ENCODE measurements at places on chromosomes 7 and 10.

DNA sequence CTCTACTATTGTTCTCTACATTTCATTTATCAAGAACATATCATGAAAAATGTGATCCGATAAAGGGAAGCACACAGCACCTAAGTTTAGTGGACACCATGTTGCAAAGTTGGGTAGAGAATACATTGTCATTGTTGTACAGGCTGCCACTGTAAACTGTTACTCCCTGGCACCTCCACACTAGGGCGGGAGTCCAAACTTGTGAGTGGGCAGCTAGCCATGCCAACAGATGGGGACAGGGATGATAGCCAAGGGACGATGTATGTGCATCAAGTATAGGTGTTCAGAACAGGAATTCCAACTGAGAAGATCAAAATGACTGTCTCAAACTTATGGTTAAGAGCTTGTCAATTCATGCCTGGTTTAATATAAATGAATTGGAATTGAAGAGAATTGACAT is 31.1 kb upstream of the COMMD3 start:
- no peaks in the 10 kb centered on the region for H3K36me3 ChIP-seq
- H3K27ac ChIP-seq: no peak overlapping the region
- DNase-seq: no peak
- no peaks in the 10 kb centered on the region for H3K4me1 ChIP-seq

DNA sequence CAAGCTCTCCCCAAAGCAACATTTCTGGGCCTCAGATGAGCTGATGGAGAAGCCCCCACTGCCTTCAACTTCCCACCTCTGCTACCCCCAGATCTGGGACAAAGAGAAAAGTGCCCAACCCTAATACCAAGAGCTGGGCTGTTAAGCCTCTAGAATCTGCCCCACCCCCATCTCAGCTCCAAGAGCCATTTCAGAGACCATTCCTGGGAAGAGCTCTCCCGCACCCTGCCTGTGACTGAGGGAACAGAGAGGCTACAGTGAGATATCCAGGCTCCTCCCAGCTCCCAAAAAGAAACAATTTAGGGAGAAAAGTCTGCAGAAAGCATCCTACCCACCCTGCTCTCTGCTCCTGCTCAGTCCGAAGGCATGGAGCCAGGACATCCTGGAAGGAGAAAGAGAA is 2.5 kb upstream of the KCNH2 start:
- H3K4me3 ChIP-seq: no peak overlapping the region
- no peaks in the 10 kb centered on the region for H3K36me3 ChIP-seq
- peaks cover 19% of the 10 kb centered on the region for H3K4me1 ChIP-seq

GRCh38 chr7:51318886-51319579 is 2.4 kb upstream of the COBL start:
- H3K4me1 ChIP-seq: peaks cover 11% of the 10 kb centered on the region
- peaks cover 51% of the 10 kb centered on the region for H3K27me3 ChIP-seq
- H3K36me3 ChIP-seq: no peaks in the 10 kb centered on the region
- no peak overlapping the region for H3K27ac ChIP-seq
- no peak for DNase-seq

DNA sequence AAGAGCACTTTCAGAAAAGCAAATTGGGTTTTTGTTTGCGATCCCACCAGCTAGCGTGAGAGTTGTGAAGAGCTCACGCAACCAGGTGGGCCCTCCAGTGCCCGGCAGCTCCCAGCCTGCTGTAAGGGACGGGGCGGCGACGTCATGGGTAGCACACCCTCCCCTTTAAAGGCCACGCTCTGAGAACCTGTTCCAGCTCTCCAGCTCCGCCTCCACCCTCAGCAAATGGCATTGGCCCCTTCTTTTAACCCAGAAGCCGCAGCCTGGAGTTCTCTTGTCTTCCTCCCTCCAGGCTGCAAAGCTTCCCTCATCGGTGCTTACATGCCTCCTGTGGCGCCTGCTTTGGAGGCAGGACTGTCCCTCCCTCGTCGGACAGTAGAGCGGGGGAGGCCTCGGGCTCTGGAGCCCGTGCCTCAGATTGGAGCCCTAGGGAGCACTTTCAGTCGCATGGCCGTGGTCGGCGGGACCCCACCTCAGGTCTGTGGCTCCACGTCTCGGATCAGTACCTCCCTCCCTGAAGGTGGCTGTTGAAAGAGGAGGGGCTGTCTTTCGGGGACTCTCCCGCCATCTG is 32.9 kb downstream of the WIPI2 start:
- no peak overlapping the region for H3K4me3 ChIP-seq
- peaks cover 92% of the 10 kb centered on the region for H3K36me3 ChIP-seq
- DNase-seq: no peak
- no peaks in the 10 kb centered on the region for H3K27me3 ChIP-seq
- H3K27ac ChIP-seq: no peak overlapping the region
- peaks cover 5% of the 10 kb centered on the region for H3K4me1 ChIP-seq

- no peak overlapping the region for H3K4me3 ChIP-seq
- H3K27me3 ChIP-seq: no peaks in the 10 kb centered on the region
- peak overlapping the region; percentile 22 for H3K27ac ChIP-seq
- H3K36me3 ChIP-seq: peaks cover 92% of the 10 kb centered on the region
- peaks cover 57% of the 10 kb centered on the region for H3K4me1 ChIP-seq
These were observed 75.8 kb upstream of the MRLN start for GRCh38 chr10:59829024-59829423.

GRCh38 chr7:106485031-106485551 is 175.9 kb downstream of the CCDC71L start:
- peak overlapping the region; percentile 20 for H3K4me3 ChIP-seq
- peaks cover 9% of the 10 kb centered on the region for H3K36me3 ChIP-seq
- DNase-seq: peak; percentile 58
- peak overlapping the region; percentile 96 for H3K27ac ChIP-seq

- no peaks in the 10 kb centered on the region for H3K27me3 ChIP-seq
- no peak for DNase-seq
- no peak overlapping the region for H3K4me3 ChIP-seq
- H3K4me1 ChIP-seq: no peaks in the 10 kb centered on the region
- H3K27ac ChIP-seq: no peak overlapping the region
These were observed 282.3 kb downstream of the TFEC start for GRCh38 chr7:115748123-115748738.

DNA sequence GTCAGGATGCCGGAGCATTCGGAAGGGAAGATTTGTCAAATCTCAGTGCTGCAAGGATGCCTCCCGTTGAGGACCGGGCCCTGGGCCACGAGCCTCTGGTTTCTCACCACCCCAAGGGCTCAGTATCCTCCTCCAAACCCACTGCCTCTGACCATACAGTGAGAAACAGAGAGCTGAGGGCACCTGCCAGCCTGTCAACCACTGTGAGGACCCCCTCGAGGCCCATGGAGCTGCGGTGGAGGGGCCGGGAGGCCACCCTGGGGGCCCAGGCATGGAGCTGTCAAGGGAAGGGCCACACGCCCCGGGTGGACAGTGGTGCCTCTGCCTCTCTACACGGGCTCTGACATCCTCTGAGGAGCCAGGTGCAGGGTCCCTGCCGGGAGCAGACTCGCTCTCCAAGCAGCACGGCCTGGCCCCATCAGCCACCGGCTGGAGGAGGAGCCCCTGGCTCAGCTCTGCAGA is 248.0 kb upstream of the TCERG1L start:
- no peak overlapping the region for H3K4me3 ChIP-seq
- peaks cover 9% of the 10 kb centered on the region for H3K27me3 ChIP-seq
- H3K27ac ChIP-seq: no peak overlapping the region
- no peaks in the 10 kb centered on the region for H3K4me1 ChIP-seq
- no peaks in the 10 kb centered on the region for H3K36me3 ChIP-seq

DNA sequence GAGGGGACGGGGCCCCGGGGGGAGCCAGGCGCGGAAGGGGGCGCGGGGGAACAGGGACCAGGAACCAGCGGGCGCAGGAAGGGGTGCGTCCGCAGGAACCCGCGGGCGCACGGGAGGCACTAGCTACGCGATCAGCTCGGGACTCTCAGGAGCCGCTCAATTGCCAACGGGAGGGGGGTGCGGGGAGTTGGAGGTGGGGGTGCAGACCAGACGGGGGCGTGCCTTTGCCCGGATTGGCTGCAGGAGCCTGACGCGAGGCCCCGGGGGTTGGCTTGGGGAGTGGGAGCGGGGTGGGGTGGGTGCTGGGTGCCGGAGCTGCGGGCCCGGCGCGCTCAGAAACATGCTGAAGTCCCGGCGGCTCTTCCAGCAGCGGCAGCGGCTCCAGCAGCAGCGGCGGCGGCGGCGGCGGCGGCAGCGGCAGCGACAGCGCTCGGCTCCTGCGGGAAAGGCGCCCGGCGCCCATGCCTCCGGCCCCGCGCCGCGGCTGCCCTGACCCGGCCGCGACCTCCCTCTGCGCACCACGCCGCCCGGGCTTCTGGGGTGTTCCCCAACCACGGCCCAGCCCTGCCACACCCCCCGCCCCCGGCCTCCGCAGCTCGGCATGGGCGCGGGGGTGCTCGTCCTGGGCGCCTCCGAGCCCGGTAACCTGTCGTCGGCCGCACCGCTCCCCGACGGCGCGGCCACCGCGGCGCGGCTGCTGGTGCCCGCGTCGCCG is at the start of gene ADRB1:
ADRB1 (plus strand) TSS at position 335 of the 715 bp plus-strand sequence; CDS start at position 602, 267 bp downstream.
- peak; percentile 45 for DNase-seq
- H3K36me3 ChIP-seq: no peaks in the 10 kb centered on the region
- no peak within 1 kb of the TSS for H3K27ac ChIP-seq
- H3K4me3 ChIP-seq: peak within 1 kb of the TSS; percentile 65
- H3K4me1 ChIP-seq: peaks cover 19% of the 10 kb centered on the region

DNA sequence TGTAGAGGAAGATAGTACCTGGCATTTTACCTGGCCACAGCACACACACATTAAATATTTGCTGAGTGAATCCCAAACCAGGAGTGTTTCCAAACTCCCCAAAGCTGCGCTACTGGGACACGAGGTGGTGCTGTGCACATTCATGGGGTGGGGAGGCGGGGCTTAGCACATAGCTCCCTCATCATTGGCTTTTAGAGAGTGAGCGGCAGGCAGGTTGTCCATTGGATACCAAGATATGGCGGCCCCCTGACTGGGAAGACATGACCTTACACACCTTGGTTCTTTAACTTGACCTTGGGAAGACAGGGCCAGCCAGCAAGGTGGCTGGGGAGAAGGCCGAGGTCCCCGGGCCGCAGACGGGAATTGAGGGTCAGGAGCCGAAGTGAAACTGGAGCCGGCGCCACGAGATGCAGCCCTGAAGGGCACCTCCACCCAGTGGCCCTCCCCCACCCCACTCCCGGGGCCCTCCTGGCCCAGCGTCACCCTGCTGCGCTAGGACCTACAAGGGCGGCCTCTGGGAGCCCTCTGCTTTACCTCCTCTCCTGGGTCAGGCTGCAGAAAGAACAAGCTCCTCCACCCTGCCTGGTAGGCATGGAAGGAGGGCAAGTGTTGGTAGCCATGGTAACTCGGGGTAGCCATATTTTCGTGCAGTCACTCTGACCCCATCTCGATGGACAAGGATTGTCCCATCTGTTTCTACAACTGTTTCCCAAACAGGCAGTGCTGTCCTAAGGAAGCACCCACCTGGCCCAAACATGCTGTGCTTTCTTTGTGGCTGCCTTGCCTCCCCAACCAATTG is 24.0 kb downstream of the TMEM176A start:
- no peak for DNase-seq

DNA sequence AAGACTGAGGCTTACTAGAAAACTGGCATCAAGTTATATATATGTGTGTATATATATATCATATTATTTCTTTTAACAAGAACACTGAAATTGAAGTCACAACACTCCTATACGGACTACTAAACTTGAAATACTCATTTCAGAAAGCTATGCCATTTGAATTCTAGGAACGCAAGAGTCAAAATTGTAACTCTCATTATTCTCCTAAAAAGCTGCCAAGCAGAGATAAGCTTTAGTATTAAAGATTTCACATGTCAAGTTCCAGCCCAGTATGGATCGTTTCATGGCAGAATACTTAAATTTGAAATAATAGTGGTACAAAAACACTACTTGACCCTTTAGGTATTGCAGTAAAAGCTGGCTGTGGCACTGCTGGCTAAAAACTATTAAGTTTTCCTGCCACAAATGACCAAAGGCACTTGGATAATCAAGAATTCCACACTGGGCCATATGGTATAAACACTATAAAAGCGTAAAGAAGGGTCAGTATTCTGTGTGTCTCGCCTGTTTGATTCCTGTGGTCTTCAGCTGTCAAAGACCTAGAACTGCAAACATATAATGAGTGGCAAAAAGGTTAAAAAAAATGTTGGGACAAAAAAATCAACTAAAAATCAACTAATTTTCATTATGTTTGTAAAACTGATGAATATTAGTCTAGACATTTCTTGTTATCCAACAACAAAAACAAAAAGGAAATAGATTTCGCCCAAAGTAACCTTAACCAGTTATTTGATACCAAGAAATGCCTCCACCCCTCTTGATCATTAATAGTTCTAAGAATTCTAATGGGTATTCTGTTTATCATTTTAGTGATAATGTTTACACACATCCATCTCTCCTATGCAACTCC is 2.4 kb downstream of the CCDC71L start:
- H3K36me3 ChIP-seq: peaks cover 25% of the 10 kb centered on the region
- H3K4me1 ChIP-seq: peaks cover 42% of the 10 kb centered on the region
- peak overlapping the region; percentile 84 for H3K4me3 ChIP-seq
- H3K27ac ChIP-seq: peak overlapping the region; percentile 93
- DNase-seq: no peak

GRCh38 chr10:23171232-23171876 is 20.8 kb upstream of the PTF1A start:
- no peak overlapping the region for H3K4me3 ChIP-seq
- H3K27me3 ChIP-seq: peaks cover 68% of the 10 kb centered on the region
- peaks cover 15% of the 10 kb centered on the region for H3K4me1 ChIP-seq
- no peak overlapping the region for H3K27ac ChIP-seq
- no peak for DNase-seq
- H3K36me3 ChIP-seq: no peaks in the 10 kb centered on the region

- H3K27ac ChIP-seq: no peak overlapping the region
- no peak for DNase-seq
- H3K36me3 ChIP-seq: no peaks in the 10 kb centered on the region
- H3K27me3 ChIP-seq: no peaks in the 10 kb centered on the region
- H3K4me1 ChIP-seq: no peaks in the 10 kb centered on the region
- no peak overlapping the region for H3K4me3 ChIP-seq
These were observed 174.2 kb upstream of the STEAP4 start for GRCh38 chr7:88480896-88481295.

GRCh38 chr10:35449944-35450343 is 113.6 kb downstream of the CCNY start:
- no peak overlapping the region for H3K4me3 ChIP-seq
- no peaks in the 10 kb centered on the region for H3K27me3 ChIP-seq
- peaks cover 17% of the 10 kb centered on the region for H3K36me3 ChIP-seq
- peaks cover 89% of the 10 kb centered on the region for H3K4me1 ChIP-seq

GRCh38 chr10:100496567-100496966 is 23.1 kb downstream of the SEC31B start:
- H3K4me3 ChIP-seq: no peak overlapping the region
- H3K27ac ChIP-seq: peak overlapping the region; percentile 63
- no peaks in the 10 kb centered on the region for H3K27me3 ChIP-seq
- peaks cover 91% of the 10 kb centered on the region for H3K36me3 ChIP-seq

GRCh38 chr10:24465891-24466818 is 257.2 kb downstream of the KIAA1217 start:
- peak overlapping the region; percentile 33 for H3K4me3 ChIP-seq
- H3K27ac ChIP-seq: peak overlapping the region; percentile 65
- peak; percentile 51 for DNase-seq
- H3K27me3 ChIP-seq: peaks cover 21% of the 10 kb centered on the region
- no peaks in the 10 kb centered on the region for H3K36me3 ChIP-seq
- peaks cover 47% of the 10 kb centered on the region for H3K4me1 ChIP-seq

DNA sequence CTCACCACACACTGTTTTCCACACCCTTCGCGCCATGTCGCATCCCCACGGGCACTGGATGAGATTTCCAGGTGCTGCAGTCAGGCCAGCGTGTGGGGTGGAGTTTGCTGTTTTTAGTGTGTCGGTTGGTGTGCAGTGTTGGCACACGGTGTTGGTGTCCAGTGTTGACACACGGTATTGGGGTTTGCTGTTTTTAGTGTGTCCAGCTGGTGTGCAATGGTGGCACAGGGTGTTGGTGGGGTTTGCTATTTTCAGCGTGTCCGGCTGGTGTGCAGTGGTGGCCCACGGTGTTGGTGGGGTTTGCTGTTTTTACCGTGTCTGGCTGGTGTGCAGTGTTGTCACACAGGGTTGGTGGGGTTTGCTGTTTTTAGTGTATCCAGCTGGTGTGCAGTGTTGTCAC is 20.1 kb upstream of the PRKAR1B start:
- H3K36me3 ChIP-seq: peaks cover 69% of the 10 kb centered on the region
- H3K4me3 ChIP-seq: no peak overlapping the region
- no peaks in the 10 kb centered on the region for H3K27me3 ChIP-seq
- H3K4me1 ChIP-seq: peaks cover 4% of the 10 kb centered on the region
- H3K27ac ChIP-seq: no peak overlapping the region

Data from activated T-cell treated with anti-CD3 and anti-CD28 coated beads, Interleukin-2, amount 50 U/mL, for 24 hours (primary cell).